ENCODE measurements at places on chromosomes 11 and 22. TPM values are rescaled to one million over a fixed set of nuclear protein-coding genes. Genes with fewer than 3 reads are reported as not detected.

Gene ACR
- total RNA-seq: not detected

Gene GAL3ST1
- total RNA-seq: 0.11 TPM

Gene HEPHL1
- 0.11 TPM for total RNA-seq

Gene ADM2
- 1.8 TPM for total RNA-seq

Gene TALDO1
- 117 TPM for total RNA-seq

Gene OR5P2
- not detected for total RNA-seq

Gene PGA4
- total RNA-seq: not detected

Gene EXPH5
- total RNA-seq: 1.1 TPM

Gene DENND5A
- 188 TPM for total RNA-seq

Gene INS
- not detected for total RNA-seq

Gene ANO9
- not detected for total RNA-seq

Gene SEPTIN3
- total RNA-seq: 0.37 TPM

Gene CXCR5
- not detected for total RNA-seq

Gene CTSF
- total RNA-seq: 20.6 TPM

Data from uterine smooth muscle cell (primary cell).